ENCODE measurements at places on chromosomes 6 and 20. TPM values are rescaled to one million over a fixed set of nuclear protein-coding genes. Genes with fewer than 3 reads are reported as not detected.
A peak's percentile ranks its signal among the peaks of the same experiment; 100 is the strongest.

DNA sequence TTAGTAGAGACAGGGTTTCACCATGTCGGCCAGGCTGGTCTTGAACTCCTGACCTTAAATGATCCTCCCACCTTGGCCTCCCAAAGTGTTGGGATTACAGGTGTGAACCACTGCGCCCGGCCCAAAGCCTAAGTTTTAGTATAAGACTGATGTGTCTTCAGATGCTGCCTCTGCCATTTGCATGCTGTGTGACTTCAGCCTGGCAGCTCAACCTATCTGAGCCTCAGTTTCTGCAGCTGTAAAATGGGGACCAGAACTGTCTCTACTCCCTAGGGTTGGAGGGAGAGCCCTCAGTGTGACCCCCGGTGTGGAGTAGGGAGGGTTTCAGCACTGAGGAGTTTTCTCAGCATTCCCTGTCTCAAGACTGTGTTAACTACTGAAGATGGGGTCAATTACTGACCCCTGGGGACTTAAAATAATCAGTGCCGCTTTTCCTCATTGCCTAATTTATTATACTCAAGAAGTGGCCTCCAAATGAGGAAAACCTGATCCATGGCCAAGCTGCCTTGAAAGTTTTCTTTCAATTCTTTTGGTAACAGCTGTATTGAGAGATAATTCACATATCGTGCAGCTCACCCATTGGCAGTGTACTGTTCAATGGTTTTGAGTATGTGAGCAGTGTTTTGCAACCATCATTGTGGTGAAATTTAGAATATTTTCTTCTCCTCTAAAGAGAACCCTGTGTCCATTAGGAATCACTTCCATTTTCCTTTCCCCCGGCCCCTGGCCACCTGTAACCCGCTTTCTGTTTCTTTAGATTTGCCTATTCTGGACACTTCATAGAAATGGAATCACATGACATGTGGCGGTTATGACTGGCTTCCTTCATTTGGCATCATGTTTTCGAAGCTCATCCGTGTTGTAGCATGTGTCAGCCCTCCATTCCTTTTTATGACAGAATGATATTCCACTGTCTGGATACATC, 64.8 kb downstream of the PHACTR3 start:
- DNase-seq, result no peak

Gene MEI4
- not detected for polyA plus RNA-seq

Gene HLA-DOA
- 191 TPM for polyA plus RNA-seq

- no peak for DNase-seq
Measured at GRCh38 chr6:24621626-24622289, 24.2 kb downstream of the KIAA0319 start.

DNA sequence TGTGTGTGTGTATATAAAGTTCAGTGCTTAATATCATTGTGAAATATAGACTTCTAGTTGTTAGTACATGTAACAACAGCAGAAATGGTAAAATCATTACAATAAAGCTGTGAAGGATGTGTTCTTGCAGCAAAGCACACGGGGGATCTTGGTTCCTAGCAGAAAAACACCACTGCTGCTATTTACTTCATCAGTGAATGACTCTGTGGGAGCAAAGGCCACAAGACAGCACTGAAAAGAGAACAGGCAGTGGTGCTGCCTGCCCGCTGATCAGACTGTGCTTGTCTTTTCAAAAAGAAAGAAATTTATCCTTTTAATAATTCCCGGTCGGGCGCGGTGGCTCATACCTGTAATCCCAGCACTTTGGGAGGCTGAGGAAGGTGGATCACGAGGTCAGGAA, 689.9 kb upstream of the CITED2 start:
- no peak for DNase-seq

GRCh38 chr6:165404697-165405096, 95.3 kb upstream of the C6orf118 start:
- DNase-seq, result no peak

Gene LAMA4
- polyA plus RNA-seq, result not detected

DNA sequence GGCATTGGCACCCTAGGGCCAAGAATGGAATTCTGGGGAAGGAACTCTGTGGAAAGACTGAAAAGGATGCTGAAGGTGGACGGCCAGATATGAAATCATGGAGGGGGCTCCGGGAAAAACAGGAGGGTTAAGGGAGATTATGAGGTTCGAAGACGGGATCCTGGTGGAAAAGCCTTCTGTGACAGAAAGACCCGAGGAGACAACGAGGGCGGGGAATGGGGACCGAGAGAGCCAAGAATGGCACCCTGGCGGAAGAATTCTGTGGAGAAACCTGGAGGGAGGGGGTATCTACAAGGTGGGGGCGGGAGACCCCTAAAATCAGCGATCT, 426 bp downstream of the TRMT6 start:
- no peak for DNase-seq

DNA sequence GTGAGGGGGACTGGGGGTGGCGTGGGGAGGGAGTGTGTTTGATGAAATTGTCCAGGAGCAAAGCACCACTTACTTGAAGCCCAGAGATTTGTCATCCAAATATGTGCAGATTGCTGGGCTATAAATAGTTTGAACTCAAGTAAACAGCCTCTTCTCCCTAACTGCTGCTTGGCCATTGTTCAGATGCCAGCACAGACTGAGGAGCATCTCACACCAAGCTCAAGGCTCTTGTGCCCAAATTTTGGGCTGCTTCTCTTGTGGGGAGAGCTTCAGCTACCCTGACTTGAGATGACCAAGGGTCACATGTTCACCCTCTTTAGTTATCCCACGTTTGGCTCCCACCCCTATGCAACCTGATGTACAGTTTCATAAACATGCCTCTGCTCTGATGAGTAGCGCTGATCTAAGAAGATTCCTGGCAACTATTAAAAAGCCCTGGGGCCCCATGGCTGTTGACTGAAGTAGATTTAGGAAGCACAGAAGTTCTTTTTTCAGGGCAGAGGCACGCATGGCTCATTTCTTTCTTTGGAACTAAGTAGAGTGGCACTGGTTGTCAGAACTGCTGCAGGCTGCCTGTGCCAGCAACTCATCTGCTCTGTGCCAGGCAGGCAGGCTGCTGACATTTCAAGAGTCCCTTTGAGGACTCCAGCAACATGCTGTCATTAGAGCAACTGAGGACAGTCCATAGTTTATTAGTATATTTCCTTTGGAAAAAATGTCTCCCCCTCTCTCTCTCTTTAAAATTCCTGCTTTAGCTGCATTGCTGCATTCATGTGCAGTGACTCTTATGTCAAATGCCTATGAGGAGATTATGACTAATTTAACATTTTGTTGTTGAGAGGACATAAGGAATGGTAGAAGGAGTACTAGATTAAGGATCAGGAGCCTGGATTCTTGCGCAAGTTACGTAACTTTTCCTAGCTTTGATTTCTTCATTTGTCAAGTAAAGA, 9.6 kb upstream of the PKIG start:
- no peak for DNase-seq

DNA sequence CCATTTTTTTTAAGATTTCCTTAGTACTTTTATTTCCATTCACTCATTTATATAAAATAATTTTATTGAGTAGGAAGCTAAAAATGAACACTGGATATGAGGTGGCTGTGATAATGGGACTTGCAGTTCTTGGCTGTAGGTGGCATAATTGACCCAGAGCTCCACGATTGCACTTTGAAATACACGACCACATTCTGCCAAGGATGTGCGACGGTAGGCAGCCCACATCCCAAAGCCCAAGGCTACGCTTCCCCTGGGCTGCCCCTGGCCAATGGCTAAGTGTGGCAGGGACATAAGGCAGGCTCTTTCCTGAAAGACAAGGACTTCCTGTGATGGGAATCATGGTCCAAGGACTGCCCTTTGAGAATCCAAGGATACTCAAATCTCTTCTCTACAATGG, 43.7 kb upstream of the ADTRP start:
- DNase-seq, result peak; percentile 51

- DNase-seq, result peak; percentile 55
Measured at GRCh38 chr20:38833857-38834164, 28.3 kb downstream of the PPP1R16B start.

Gene TTK
- polyA plus RNA-seq, result 0.25 TPM

GRCh38 chr6:116925088-116925794, 48.2 kb downstream of the RFX6 start:
- no peak for DNase-seq

- no peak for DNase-seq
Measured at GRCh38 chr6:1479601-1480221, 90.3 kb downstream of the FOXF2 start.

DNA sequence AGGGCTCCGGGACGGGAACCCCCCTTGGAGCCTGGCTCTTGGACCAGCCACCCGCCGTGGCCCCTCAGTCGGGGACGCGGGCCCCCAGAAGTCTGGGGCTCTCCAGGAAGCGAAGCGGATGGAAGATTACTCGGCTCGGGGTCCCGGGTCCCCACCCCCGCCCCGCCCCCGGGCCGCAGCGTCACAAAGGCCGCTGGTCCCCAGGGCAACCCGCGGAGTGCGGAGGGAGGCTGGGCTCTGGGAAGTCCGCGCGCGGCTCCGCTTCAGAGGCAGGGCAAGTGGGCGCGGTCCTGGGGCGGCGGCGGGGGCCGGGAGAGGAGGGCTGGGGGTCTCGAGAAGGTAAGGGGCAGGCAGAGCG, at the start of gene FNDC11:
FNDC11 (plus strand) TSS at position 227 of the 358 bp plus-strand sequence. CDS start 1,505 bp downstream, outside the sequence.
- DNase-seq, result no peak

GRCh38 chr6:133225560-133225959, 15.6 kb upstream of the EYA4 start:
- DNase-seq, result no peak

DNA sequence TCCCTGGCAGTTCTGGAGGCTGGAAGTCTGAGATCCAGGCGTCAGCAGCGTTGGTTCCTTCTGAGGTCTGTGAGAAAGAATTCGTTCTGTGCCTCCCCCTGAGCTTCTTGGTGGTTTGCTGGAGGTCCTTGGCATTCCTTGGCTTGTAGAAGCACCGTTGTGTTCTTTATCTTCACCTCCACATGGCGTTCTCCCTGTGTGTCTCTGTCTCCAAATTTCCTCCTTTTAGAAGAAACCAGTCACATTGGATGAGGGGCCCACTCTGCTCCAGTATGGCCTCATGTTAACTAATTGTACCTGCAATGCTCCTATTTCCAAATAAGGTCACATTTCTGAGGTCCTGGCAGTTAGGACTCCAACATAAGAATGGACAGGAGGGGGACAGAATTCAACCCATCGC, 73.0 kb upstream of the BACH2 start:
- no peak for DNase-seq

DNA sequence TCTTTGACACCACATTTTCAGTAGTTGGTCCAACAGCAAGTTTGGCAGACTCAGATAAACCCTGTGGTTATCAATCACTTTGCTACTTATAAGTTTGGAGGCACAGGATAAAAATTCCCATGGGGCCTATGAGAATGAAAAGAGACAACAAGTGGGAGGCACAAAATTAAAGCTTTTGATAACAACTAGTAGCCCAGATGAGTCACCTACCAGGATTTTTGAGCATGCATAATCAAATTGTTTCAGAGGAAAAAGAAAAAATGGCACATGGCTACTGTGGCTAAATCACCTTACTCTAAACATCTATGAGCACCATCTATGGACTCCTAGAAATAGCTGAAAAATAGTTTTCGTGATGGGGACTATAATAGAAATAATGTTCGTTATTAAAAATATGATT, 40.8 kb upstream of the BMP5 start:
- DNase-seq, result no peak

Gene OPRM1
- polyA plus RNA-seq, result not detected

DNA sequence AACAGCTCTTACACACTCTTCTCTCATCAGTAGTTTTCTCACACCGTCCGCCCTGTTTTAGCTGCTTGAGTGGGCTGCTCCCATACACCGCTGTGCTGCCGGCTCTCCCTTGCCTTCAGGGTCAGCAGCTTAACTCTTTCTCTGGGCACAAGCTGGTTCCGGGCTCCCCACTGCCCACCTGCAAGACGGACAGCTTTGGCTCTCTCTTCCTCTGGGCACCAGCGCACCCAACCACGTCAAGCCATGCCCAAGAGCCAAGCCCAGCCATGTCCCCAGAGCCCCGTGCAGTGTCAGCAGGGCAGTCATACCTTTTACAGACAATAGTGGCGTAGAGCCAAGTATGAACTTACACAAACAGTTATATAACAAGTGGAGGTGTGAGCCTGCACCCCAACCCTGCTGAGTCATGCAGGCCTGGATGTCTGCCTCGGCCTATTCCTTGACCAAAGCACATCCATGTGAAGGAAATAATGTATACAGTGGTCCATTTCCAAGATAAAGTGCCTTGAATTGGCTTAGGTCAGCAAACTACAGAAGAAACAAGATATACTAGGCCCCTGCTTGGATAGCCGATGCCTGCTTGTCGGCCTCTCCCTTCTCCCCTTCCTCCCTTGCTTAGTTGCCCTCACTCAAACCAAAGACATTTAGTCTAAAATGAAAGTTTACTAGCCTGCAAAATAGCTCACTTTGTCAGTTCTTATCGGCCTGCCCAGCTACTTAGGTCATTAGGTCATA, 89.3 kb downstream of the JPH2 start:
- no peak for DNase-seq

GRCh38 chr6:147238164-147238563, 33.9 kb downstream of the STXBP5 start:
- DNase-seq, result no peak

- DNase-seq, result no peak
Measured at GRCh38 chr6:111503660-111504059, 20.6 kb upstream of the REV3L start.

Gene KCNK16
- polyA plus RNA-seq, result not detected

DNA sequence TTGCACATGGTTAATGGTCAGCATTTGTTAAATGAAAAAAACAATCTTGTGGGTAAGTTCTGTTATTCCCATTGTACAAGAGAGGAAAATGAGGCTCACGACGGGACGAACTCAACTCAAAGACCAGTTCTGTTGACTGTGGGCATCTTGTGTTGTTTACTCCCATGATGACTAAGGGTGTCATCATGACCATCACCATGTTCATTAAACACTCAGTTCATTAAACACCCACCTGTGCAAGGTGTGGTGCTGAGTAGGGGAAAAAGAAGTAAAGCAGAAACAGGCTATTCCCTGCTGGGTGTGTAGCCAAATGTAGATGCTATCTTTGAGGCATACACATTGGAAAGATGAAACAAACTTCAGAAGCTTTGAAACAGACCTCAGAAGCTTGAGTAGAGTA, 4.5 kb downstream of the CHMP4B start:
- no peak for DNase-seq

DNA sequence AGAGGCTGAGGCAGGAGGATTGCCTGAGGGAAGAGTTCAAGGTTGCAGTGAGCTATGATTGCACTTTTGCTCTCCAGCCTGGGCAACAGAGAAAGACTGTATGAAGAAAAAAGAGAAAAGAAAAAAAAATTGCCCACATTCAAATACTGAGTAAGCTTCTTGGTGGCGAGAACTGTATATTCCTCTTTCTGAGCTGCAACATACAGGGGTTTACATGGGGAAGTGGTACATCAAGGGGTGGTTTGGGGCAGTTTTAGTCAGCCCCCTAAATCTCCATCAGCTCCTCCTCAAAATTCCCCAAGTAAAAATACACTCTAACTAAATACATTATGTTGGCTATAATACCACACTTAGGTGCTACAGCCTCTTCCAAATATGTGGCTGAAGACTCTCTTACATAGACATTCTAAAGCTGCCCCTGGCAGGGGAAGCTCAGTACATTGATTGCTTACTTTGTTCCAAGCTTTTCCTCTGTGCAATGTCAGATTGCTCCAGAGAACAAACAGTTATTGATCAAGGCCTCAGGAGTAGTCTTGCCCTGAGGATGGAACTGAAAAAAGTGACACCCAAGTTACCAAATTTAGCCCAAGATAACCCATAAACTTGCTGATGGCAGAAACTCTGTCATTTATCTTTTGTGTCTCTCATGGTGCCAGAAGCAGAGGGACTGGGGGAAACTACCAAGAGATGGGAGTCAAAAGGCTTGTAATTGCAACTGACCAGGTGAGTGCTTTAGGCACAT, 107.4 kb upstream of the RIPOR2 start:
- peak; percentile 67 for DNase-seq

All from B cell (primary cell).